Chondrocyte (in vitro differentiated cells): ENCODE measurements at places on chromosomes 11 and 22. TPM values are rescaled to one million over a fixed set of nuclear protein-coding genes. Genes with fewer than 3 reads are reported as not detected.

The CSF2RB gene
- total RNA-seq: 0.05 to 0.19 TPM (median 0.08 TPM) in 3 replicates

The C22orf42 gene
- total RNA-seq: not detected in 3 replicates

DNA sequence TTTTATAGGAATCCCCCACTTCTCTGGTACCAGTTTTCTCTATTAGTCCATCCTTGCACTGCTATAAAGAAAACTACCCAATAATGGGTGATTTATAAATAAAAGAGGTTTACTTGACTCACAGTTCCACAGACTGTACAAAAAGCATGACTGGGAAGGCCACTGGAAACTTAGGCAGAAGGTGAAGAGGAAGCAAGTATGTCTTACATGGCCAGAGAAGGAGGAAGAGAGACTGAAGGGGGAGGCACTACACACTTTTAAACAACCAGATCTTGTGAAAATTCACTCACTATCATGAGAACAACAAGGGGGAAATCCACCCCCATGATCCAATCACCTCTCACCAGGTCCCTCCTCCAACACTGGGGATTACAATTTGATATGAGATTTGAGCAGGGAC lies 68.9 kb upstream of the GNAZ start:
- DNase-seq: no peak
- peaks cover 27% of the 10 kb centered on the region for H3K27me3 ChIP-seq
- peaks cover 8% of the 10 kb centered on the region for H3K36me3 ChIP-seq
- H3K4me1 ChIP-seq: no peaks in the 10 kb centered on the region
- H3K27ac ChIP-seq: no peak overlapping the region
- H3K4me3 ChIP-seq: no peak overlapping the region

DNA sequence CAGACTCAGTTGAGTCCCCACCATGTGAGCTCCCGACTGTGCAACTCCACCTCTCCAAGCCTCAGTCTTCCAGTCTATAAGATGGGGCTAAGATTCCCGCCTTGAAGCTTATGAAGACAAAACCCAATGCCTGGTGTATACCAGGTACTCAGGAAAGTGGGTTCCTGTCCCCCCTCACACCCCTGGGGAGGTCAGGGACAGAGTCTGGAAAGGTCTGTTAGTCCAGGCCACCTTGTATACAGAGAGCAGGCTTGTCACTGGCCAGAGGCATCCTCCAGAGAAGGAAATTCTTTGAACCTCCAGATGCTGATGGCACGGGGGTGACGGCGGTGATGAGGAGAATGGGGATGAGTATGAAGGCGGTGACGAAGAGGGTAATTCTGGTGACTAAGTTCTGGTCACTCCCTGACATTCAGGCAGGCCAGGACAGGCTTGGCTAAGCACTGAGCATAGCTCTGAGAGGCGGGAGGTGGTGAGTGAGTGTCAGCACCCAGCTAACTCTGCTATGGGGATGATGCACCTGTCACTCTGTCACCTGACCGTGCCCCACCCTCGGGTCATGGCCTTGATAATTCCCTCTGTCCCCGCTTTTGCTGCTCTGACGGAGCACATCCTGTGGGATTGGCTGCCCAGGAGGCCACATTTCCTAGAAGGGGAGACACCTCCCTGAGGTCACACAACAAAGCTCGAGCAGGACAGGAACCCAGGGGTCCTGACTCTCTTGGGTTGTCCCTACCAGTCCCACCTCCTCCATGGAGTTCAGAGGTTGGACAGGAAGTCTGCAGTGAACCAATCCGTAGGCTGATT lies 30.9 kb upstream of the CSNK1E start:
- DNase-seq: peak; percentile 64
- H3K36me3 ChIP-seq: no peaks in the 10 kb centered on the region
- H3K27ac ChIP-seq: no peak overlapping the region
- no peaks in the 10 kb centered on the region for H3K27me3 ChIP-seq
- no peak overlapping the region for H3K4me3 ChIP-seq

- peak overlapping the region; percentile 97 for H3K27ac ChIP-seq
- peaks cover 6% of the 10 kb centered on the region for H3K36me3 ChIP-seq
- peaks cover 26% of the 10 kb centered on the region for H3K4me1 ChIP-seq
- no peak for DNase-seq
- no peaks in the 10 kb centered on the region for H3K27me3 ChIP-seq
Observed at GRCh38 chr11:95067841-95068219, 1.1 kb downstream of the SRSF8 start.

- no peak overlapping the region for H3K4me3 ChIP-seq
Observed at GRCh38 chr22:25053153-25053805, 100.8 kb downstream of the KIAA1671 start.

DNA sequence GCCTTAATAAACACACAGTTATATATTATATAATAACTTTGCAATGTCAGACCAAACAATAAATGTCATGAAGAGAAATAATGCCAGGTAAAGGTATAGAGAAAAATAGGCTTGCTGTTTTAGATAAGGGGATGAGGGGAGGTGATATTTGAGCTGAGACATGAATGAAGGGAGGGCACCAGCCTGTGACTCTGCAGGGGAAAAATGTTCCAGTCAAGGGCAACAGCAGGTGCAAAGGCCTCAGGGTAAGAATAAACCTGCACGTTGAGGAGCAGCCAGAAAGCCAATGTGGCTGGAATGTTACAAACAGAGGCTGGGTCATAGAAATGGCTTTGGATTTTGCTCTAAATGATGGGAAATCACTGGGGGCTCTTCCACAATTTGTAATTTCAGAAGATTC lies 519.6 kb downstream of the SOX6 start:
- H3K36me3 ChIP-seq: no peaks in the 10 kb centered on the region
- H3K27me3 ChIP-seq: no peaks in the 10 kb centered on the region
- H3K4me3 ChIP-seq: no peak overlapping the region
- DNase-seq: no peak
- peaks cover 5% of the 10 kb centered on the region for H3K4me1 ChIP-seq
